Mesendoderm (in vitro differentiated cells): ENCODE measurements at places on chromosomes 13 and 19.

- DNase-seq: peak; percentile 86
Measured at GRCh38 chr13:42041684-42042035, 6.8 kb upstream of the DGKH start.

GRCh38 chr13:40485611-40486517 lies 180.6 kb downstream of the FOXO1 start:
- no peak for DNase-seq

GRCh38 chr19:50325310-50326100 lies 3.7 kb downstream of the KCNC3 start:
- peak; percentile 96 for DNase-seq

- peak; percentile 92 for DNase-seq
Measured at GRCh38 chr19:10334588-10335351, 1.4 kb upstream of the RAVER1 start.

GRCh38 chr13:24670961-24671381 lies 9.2 kb upstream of the ATP12A start:
- DNase-seq: peak; percentile 93

DNA sequence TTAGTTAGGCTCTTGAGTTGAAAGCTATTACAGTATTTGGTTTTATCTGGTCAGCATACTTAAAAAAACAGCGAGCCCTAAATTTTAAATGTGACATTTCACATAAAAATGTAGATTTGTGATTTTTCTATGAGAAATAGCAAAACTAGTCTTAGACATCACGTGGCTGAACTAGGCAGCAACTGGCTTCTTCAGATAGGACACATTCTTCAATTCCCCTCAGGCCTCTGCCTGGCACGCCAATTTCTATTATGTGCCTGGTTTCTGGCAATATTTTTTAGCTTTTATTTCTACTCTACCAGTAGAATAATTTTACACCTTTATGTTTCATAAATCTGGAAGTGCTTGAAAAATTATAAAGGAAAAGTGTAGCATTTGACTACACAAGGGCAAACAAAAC lies 433.7 kb downstream of the DIAPH3 start:
- no peak for DNase-seq
